ENCODE measurements at places on chromosomes 6 and 20. TPM values are rescaled to one million over a fixed set of nuclear protein-coding genes. Genes with fewer than 3 reads are reported as not detected.
A peak's percentile ranks its signal among the peaks of the same experiment; 100 is the strongest.

The LY86 gene
- total RNA-seq: 0.57 TPM

DNA sequence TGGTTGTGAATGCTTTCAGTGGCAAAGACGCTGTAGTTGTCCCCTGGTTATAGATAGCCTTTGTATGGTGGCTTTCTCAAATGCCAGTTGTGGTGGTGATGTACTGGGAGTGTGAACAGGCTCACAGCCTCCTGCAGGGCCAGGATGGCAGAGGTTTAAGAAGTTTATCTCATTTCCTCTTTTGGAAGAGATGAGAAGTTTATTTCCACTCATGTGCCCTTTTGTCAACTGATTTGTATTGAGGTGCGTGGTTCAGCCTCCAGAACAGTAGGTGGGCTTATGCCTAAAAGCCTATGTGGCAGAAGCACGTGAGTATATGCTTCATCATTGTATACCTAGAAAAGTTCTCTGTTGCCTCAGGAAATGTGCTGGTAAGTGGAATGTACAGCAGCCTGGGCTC is 13.7 kb upstream of the ZFP57 start:
- no peak for DNase-seq
- no peak overlapping the region for H3K27ac ChIP-seq
- H3K4me1 ChIP-seq: peaks cover 2% of the 10 kb centered on the region
- H3K4me3 ChIP-seq: no peak overlapping the region
- H3K27me3 ChIP-seq: peaks cover 3% of the 10 kb centered on the region

DNA sequence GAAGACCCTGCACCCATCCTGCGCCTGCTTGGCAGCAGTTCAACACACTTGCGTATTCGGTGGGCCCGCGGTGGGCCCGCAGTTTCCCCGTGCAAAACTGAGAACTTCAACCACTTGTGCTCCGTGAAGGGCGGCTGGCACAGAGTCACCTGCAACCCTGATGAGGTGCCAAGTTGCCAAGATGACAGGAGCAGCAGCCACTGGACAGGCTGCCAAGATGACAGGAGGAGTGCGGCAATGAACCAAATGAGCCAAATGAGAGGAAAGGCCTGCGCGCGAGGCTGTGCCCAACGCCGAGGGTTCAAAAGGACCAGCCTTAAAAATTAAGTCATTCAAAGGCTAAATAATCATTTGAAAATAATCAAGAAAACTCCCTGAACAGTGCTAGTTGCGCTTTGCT is 20.1 kb downstream of the DIDO1 start:
- DNase-seq: no peak
- peaks cover 92% of the 10 kb centered on the region for H3K36me3 ChIP-seq
- H3K27me3 ChIP-seq: no peaks in the 10 kb centered on the region

- no peak for DNase-seq
- H3K36me3 ChIP-seq: no peaks in the 10 kb centered on the region
- no peaks in the 10 kb centered on the region for H3K4me1 ChIP-seq
- no peak overlapping the region for H3K27ac ChIP-seq
- H3K4me3 ChIP-seq: no peak overlapping the region
- no peaks in the 10 kb centered on the region for H3K27me3 ChIP-seq
Observed at GRCh38 chr6:91185072-91185471, 598.2 kb upstream of the MAP3K7 start.

The HLA-DPB1 gene
- total RNA-seq: 11.8 TPM

DNA sequence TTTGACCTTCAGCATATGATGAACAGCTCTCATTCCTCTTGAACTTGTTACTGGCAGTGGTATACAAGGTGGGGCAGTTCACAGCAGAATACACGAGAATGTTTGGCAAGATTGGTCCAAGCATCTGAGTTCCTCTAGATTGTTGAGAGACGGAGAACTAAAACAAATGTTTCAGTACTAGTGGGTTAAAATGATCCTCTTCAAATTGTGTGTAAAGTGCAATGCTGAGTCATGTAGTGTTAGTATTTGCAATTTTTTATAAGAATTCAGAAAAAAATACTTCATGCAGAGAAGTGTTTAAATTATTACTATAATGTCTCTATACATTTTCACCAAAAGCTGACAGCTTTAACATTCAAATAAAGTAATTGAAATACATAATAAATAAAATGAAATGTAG is 879.8 kb downstream of the TFAP2A start:
- no peaks in the 10 kb centered on the region for H3K4me1 ChIP-seq
- no peak overlapping the region for H3K27ac ChIP-seq
- no peaks in the 10 kb centered on the region for H3K27me3 ChIP-seq
- H3K4me3 ChIP-seq: no peak overlapping the region
- no peaks in the 10 kb centered on the region for H3K36me3 ChIP-seq
- DNase-seq: no peak

The HAO1 gene
- total RNA-seq: not detected

DNA sequence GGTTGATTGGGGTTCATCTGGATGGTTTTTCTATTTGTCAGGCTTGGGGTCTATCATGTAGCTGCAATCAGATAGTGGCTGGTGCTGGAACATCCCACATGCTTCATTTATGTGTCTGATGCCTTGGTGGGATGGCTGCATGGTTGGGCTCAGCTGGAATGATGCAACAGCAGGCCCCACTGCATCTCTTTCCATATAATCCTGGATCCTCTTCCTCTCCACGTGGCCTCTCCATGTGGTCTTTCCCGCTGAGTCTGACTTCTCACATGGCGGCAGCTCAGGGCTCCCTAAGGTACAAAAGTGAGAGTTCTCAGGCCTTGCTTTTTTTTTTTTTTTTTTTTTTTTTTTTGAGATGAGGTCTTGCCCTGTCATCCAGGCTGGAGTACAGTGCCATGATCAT is 65.0 kb upstream of the SUPT3H start:
- DNase-seq: no peak
- peaks cover 96% of the 10 kb centered on the region for H3K36me3 ChIP-seq
- peak overlapping the region; percentile 84 for H3K27ac ChIP-seq
- H3K4me1 ChIP-seq: peaks cover 94% of the 10 kb centered on the region

- no peak for DNase-seq
- H3K27ac ChIP-seq: no peak overlapping the region
- no peaks in the 10 kb centered on the region for H3K4me1 ChIP-seq
- H3K4me3 ChIP-seq: no peak overlapping the region
Observed at GRCh38 chr6:152002306-152002705, 194.8 kb downstream of the ESR1 start.

The KIAA1755 gene
- not detected for total RNA-seq

GRCh38 chr20:879626-880025 is 36.5 kb downstream of the ANGPT4 start:
- H3K27me3 ChIP-seq: peaks cover 2% of the 10 kb centered on the region
- no peak for DNase-seq
- no peak overlapping the region for H3K27ac ChIP-seq
- H3K36me3 ChIP-seq: no peaks in the 10 kb centered on the region
- H3K4me3 ChIP-seq: no peak overlapping the region
- H3K4me1 ChIP-seq: peaks cover 11% of the 10 kb centered on the region

The SEC63 gene
- total RNA-seq: 92.3 TPM

Data from activated T-helper 2 cell treated with anti-CD3 and anti-CD28 coated beads, Interferon-gamma antibody, Interleukin-2, Interleukin-4, amounts not matched to agents 10 μg/mL and 5 μg/mL and 100 μg/mL, durations not matched to agents 14 hours and 24 hours and 36 hours (primary cell).